ENCODE measurements at places on chromosomes 5 and 9.
A peak's percentile ranks its signal among the peaks of the same experiment; 100 is the strongest.

GRCh38 chr9:36191290-36191645 is 547 bp downstream of the CLTA start:
- DNase-seq = peak; percentile 41

- no peak for DNase-seq
These were observed 33.6 kb upstream of the TRIM32 start for GRCh38 chr9:116653348-116654058.

GRCh38 chr9:2228132-2228531 is 213.0 kb downstream of the SMARCA2 start:
- DNase-seq = peak; percentile 43

DNA sequence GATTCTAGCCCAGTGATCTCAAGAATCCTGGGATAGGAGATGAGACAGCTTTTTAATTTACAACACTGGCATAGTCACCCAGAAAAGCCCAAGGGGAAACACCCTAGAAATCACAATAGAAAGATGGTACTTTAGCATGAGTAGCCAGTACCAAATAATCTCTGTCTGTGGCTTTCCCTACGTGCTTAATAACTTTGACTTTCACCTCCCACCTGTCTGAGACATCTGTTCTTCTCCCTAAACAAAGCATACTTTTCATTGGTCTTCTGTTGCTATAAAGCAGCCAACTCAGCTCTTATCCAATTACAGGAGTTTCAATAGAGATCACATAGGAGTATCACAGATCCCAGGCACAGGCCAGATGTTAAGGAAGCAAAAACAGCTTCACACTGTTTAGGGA is 10.4 kb downstream of the MARCHF3 start:
- DNase-seq = no peak
